ENCODE measurements at places on chromosomes 3 and 15.

DNA sequence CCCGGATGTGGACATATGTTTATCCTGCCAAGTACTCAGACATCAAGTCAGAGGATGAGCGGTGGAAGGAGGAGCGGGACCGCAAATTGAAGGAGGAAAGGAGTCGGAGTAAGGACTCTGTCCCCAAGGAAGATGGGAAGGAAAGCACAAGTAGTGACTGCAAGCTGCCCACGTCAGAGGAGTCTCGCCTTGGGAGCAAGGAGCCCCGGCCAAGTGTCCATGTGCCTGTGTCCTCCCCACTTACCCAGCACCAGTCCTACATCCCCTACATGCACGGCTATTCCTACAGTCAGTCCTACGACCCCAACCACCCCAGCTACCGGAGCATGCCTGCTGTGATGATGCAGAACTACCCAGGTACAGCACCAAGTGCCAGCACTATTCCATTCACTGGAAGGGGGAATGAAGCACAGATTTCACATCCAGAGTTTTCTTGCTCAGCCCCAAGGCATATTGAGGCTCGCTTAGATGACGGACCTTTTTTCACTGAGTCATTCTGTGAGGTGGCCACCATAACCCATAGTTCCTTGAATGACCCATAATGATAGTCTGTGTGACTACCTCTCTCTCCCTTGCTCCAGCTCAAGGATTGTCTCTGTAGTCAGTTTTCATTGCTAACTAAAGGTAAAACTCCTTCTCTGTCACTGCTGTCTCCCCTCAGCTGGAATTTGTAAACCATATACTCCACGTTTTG is 97.1 kb downstream of the RBPMS2 start:
- no peak for DNase-seq

DNA sequence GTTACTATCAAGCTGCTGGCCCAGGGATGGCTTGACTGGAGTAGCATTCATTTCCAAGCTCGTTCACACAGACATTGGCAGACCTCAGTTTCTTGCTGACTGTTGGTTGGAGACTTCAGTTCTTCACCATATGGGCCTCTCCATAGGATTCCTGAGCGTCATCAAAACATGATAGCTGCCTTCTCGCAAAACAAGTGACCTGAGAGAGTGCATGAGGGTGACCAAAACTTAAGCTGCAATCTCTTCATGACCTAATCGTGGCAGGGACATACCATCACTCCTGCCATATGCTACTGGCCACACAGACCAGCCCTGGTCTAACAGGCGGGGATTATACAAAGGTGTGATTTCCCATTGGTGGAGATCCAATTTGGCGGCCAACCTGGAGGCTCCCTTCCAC is 46.0 kb upstream of the C3orf22 start:
- no peak for DNase-seq

GRCh38 chr3:151871639-151872468 is 1.6 kb upstream of the SUCNR1 start:
- no peak for DNase-seq

GRCh38 chr3:93904568-93904967 is 69.1 kb downstream of the PROS1 start:
- DNase-seq = no peak

- no peak for DNase-seq
Observed at GRCh38 chr3:8879347-8879944, 83.8 kb downstream of the RAD18 start.

DNA sequence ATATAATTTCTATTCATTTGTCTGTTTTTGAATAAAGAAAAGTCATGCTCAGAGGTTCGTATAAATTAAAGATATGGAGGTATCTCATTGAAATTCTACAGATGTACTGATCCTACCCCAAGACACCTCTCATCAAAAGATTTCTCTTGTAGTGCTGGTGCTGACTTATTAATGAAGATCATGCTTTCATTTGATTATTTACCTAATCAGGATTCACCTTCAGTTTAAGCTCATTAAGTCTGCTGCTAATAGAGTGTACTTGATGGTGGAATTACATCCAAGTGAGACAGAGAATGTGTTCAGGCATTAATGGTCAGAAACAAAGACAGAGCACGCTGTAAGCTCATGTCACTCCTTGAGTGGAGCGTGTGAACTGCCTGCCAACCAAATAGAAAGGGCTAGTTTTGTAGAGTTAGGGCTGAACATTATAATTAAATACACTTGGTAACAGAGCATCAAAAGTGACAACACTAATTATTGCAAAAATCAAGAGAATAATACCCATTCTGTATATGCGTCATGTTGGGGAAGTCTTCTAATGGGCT is 45.5 kb downstream of the KBTBD12 start:
- DNase-seq = no peak

DNA sequence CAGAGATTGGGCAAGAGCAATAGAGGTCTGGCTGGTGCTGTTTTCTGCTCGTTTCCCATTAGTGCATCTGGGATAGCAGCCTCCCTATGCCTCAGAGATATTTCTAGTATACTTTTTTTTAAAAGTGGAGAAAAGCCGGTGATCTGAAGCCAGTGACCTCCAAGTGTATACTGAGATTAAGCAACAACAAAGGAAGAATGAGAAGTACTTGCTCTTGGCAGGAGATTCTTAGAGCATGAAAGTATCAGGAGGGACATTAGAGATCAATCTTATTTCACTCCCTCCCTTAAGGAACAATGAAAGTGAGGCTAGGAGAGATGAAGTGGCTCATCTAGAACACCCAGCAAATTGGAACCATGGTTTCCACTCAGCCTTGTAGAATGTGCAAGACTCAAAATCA is 423.3 kb downstream of the SOX2 start:
- DNase-seq = no peak
